ENCODE measurements at places on chromosomes 4 and X.

DNA sequence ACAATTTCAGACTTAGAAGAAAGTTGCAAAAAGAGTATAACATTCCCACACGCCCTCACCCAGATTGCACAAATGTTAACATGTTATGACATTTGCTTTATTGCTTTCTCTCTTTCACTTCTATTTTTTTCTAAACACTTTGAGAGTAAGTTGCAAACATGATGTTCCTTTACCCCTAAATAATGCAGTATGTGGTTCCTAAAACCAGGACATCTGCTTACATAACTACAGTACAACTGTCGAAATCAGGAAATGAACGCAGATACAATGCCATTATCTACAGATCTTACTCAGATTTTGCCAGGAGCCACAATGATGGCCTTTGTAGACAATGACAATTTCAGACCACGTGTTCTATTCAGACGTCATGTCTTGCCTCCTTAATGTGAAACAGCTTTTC lies 22.4 kb downstream of the SH3TC1 start:
- DNase-seq, result no peak

DNA sequence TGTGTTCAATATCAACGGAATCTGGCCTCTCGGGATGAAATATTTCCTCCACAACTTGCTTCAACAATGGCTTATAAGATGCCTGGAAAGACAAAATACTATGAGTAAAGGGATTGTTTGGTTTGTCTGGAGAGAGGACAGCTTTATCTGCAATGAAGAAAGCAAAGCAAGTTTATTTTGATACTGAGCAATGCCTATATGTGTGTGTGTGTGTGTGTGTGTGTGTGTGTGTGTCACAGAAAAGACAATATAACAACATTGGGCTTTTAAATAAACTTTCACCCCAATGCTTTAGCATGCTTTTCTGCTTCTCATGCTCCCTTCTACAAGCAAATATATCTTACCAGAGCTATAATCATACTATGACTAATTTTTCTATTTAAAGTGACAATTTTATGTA lies 45.4 kb downstream of the RASL11B start:
- no peak for DNase-seq

GRCh38 chr4:171521726-171522125 lies 291.5 kb upstream of the GALNTL6 start:
- DNase-seq, result no peak

GRCh38 chr4:143344041-143344440 lies 7.4 kb downstream of the GAB1 start:
- DNase-seq, result no peak

Data from activated naive CD4-positive, alpha-beta T cell treated with Interleukin-2 at 50 U/mL for 16 hours (primary cell).